ENCODE measurements at places on chromosomes 1 and 21. TPM values are rescaled to one million over a fixed set of nuclear protein-coding genes. Genes with fewer than 3 reads are reported as not detected.

The SPATA1 gene
- 1.9 TPM for total RNA-seq

The TIPRL gene
- 9.1 TPM for total RNA-seq

The CFAP57 gene
- total RNA-seq: not detected

The NLRP3 gene
- not detected for total RNA-seq

The ADORA1 gene
- total RNA-seq: not detected

The KLHDC8A gene
- total RNA-seq: not detected

The SIKE1 gene
- total RNA-seq: 26.3 TPM

The C1orf56 gene
- total RNA-seq: 1.3 TPM

The PRAMEF17 gene
- not detected for total RNA-seq

The MTARC1 gene
- 6.7 TPM for total RNA-seq

The DDX20 gene
- total RNA-seq: 24.3 TPM

The FAM110D gene
- 1.3 TPM for total RNA-seq

The PYHIN1 gene
- total RNA-seq: 32.2 TPM

The RGS16 gene
- not detected for total RNA-seq

The TXNIP gene
- 369 TPM for total RNA-seq

The TCHH gene
- 0.57 TPM for total RNA-seq

The SLC30A2 gene
- total RNA-seq: 1.7 TPM

The ST3GAL3 gene
- 5.9 TPM for total RNA-seq

The KMO gene
- total RNA-seq: 0.13 TPM

The BARHL2 gene
- not detected for total RNA-seq

The PTPRF gene
- 149 TPM for total RNA-seq

The TRABD2B gene
- total RNA-seq: 2.5 TPM

The WDR4 gene
- 12.8 TPM for total RNA-seq

The ATP6V1G3 gene
- total RNA-seq: not detected

The WNT3A gene
- total RNA-seq: not detected

The LINGO4 gene
- 1.1 TPM for total RNA-seq

The OPTC gene
- not detected for total RNA-seq

The PRDM15 gene
- total RNA-seq: 15.5 TPM

The C4BPA gene
- total RNA-seq: 2.6 TPM

The CD48 gene
- total RNA-seq: 1.4 TPM

The HSD3B2 gene
- total RNA-seq: 132 TPM

The NBL1 gene
- total RNA-seq: 255 TPM

The FCGR2B gene
- 2.5 TPM for total RNA-seq

The TRIM46 gene
- total RNA-seq: not detected

The MROH7 gene
- 46.6 TPM for total RNA-seq

The NUAK2 gene
- 37.0 TPM for total RNA-seq

The SPRR2D gene
- not detected for total RNA-seq

The SPRR1A gene
- total RNA-seq: not detected

The PLEKHA6 gene
- 57.3 TPM for total RNA-seq

Measured in Peyer's patch (tissue), 4 donors.